Hippocampal formation (tissue), 2 donors: ENCODE measurements at places on chromosomes 2 and 18.
A peak's percentile ranks its signal among the peaks of the same experiment; 100 is the strongest.

DNA sequence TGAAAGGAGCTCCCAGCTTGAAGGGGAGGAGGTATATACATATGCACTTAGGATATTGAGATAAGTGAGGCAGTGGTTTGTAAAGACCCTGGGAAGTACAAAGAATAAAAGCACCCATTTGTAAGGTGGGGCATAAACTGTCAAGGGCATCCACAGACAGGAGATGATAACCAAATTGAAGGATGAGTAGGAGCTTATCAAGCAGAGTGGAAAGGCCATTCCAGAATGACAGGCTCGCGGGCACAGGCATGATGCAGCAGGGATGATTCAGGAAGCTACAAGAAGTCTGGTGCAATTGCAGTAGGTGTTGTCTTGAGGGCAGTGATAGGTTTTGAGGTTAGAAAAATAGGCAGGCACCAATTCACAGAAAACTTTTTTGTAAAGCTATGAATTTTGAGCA, 504.8 kb downstream of the PIK3C3 start:
- DNase-seq: no peak

GRCh38 chr2:202945497-202945896, 33.4 kb downstream of the CARF start:
- no peak for DNase-seq

DNA sequence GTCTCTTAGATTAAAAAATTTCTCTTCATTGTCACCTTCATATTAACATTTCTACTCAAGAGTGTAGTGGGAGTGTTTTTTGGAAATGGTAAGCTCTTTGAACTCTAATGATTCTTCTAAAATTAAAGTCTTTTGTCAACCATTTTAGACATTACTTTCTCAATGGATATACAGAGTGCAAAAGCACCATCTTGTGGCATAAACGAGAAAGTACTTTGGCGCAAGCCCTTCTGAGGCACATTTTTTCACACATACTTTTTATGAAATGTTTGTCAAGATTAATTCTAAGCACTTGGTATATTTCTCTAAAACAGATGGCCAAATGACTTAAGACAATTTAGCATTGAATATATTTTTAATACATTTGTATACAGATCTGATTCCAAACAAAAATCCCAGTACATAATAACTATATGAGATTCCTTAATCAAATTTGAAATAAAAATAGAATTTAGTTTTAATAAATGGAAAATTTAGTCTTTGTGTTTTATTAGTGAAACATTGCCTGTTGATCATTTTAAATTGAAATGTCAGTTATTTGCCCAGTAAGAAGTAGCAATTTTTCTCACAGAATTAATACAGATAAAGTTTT, 63.3 kb upstream of the GALNT5 start:
- peak; percentile 62 for DNase-seq

GRCh38 chr18:30684825-30685481, 357.6 kb downstream of the DSC3 start:
- DNase-seq: no peak

DNA sequence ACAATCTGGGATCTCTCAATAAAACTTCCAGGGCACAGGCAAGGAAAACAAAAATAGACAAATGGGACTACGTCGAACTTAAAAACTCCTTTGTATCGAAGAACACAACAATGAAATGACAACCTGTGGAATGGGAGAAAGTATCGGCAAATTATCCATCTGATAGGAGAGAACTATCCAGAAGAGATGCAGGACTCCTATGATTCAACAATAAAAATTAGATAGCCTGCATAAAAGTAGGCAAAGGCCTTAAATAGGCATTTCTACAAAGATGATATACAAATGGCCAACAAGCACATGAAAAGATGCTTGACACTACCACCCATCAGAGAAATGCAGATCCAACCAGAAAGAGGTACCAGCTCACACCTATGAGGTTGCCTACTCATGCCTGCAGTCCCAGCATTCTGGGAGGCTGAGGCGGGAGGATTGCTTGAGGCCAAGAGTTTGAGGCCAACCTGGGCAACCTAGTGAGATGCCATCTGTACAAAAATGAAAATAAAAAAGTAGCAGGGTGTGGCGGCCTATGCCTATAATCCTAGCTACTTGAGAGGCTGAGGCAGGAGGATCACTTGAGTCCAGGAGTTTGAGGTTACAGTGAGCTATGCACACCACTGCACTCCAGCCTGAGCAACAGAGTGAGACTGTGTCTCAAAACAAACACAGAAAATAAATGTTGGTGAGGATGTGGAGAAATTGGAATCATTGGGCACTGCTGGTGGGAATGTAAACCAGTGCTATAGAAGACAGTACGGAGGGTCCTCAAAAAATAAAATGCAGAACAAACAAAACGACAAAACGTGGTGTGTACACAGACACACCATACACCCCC, 21.6 kb downstream of the TWIST2 start:
- DNase-seq: no peak

DNA sequence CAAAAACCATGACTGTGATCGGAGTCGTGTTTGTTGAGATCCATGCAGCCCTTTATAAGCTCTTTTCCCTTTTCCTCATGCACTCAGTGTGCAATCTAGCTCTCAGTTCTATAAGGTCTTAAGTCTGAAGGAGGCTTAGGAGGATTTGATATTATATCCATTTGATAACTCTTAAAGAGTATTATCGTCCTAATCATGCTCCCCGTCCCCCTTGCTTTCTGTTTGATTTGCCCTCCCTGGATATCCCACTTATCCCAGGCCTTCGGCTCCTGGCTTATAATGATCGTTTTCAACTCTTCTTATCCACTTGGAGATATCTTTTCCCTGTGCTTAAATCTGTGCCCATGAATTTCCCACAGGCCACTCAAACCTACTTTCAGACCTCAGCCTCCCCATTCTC, 1917.7 kb upstream of the PIK3C3 start:
- no peak for DNase-seq

- DNase-seq: no peak
Measured at GRCh38 chr2:208627110-208627884, 220.7 kb downstream of the PTH2R start.

GRCh38 chr2:30213907-30214463, 17.3 kb upstream of the LBH start:
- DNase-seq: no peak

- no peak for DNase-seq
Measured at GRCh38 chr2:23363831-23364230, 21.1 kb upstream of the KLHL29 start.

DNA sequence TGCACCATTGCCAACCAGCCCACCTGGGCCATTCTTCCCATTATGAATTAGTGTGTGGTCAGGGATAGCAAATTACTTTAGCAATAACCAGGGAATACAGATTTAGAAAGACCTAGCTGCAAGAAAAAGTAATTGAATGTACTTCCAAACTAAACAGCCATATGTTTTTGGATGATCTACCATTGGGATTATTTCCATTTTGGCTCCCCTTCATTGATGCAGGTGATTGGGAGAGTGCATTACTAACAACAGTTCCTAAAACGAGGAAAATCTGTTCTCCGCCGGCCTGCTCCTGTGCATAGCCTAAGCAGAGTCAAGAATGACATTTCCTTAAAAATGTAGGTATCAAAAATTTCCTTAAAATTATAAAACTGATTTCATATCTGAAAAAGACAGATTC, 58.5 kb downstream of the MAIP1 start:
- DNase-seq: no peak

GRCh38 chr18:78376046-78376445, 603.6 kb upstream of the SALL3 start:
- no peak for DNase-seq

DNA sequence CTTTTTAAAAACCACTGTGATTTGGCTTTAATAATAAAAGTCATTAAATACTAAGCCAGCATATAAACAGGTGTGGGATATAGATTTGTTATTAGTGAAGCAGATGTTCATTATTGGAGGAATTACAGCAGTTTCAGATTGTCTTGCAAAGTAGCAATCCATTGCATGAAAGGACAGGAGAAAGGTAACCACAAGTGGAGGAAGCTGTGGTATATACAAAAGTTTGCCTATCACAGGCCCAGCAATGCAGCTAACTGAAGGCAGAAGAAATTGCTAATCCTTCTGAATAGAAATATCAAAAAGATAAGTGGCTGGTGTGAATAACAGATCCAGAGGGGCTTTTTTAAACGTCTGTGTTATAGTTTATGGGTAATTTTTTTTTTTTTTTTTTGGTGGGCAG, 199.4 kb downstream of the ZNF385B start:
- no peak for DNase-seq

DNA sequence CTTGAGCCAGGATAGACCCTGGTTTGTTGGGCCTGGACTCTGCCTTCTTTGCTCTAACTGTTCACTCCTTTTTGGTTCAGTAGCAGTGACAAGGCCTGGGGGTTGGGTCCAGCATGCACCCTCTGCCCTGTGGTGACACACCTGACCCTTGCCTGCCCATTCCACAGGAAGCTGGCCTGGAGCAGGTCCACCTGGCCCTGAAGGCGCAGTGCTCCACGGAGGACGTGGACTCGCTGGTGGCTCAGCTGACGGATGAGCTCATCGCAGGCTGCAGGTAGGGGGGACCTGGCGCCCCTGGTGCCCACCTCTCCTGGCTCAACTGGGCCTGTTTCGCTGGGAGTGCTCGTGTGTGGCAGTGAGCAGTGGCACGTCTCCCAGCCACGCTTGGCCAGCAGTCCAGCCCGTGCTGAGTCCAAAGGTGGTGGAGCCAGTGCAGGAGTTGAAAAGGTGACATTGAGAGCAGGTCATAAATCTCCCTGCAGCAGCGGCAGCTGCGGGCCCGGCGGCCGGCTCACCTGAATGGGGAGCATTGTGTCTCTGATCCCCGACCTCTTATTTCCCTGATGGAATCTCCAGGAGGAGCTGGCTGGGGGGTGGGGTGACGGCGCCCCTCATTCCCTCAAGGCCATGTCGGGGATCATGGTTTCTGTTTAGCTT, 102.6 kb downstream of the DYSF start:
- no peak for DNase-seq

GRCh38 chr2:174846941-174847938, 83.0 kb upstream of the CHRNA1 start:
- peak; percentile 81 for DNase-seq

DNA sequence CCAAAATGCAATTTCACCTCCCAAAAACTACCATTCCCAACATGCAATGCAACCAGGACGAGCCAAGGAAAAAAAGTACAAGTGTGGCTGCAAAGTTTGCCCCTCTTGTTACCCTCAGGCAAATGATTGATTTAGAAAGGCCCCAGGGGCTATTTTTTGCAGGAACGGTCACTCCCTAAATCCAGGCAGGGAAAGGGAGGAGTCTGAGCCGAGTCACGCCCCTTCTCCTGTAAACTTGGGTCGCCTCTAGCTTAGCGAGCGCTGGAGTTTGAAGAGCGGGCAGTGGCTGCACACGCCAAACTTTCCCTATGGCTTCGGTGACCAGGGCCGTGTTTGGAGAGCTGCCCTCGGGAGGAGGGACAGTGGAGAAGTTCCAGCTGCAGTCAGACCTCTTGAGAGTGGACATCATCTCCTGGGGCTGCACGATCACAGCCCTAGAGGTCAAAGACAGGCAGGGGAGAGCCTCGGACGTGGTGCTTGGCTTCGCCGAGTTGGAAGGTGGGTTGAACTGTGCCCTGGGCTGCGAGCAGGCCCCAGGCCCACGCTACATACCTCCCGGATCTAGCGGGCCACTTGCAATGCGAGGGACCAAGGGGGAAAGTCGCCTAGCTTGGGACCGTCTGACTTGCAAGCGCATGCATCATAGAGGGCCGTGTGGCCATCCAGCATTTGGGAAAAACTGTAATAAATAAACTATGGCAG, at the start of gene GALM:
GALM (plus strand) TSS at position 261 of the 702 bp plus-strand sequence; CDS start at position 309, 48 bp downstream.
- peak; percentile 37 for DNase-seq

DNA sequence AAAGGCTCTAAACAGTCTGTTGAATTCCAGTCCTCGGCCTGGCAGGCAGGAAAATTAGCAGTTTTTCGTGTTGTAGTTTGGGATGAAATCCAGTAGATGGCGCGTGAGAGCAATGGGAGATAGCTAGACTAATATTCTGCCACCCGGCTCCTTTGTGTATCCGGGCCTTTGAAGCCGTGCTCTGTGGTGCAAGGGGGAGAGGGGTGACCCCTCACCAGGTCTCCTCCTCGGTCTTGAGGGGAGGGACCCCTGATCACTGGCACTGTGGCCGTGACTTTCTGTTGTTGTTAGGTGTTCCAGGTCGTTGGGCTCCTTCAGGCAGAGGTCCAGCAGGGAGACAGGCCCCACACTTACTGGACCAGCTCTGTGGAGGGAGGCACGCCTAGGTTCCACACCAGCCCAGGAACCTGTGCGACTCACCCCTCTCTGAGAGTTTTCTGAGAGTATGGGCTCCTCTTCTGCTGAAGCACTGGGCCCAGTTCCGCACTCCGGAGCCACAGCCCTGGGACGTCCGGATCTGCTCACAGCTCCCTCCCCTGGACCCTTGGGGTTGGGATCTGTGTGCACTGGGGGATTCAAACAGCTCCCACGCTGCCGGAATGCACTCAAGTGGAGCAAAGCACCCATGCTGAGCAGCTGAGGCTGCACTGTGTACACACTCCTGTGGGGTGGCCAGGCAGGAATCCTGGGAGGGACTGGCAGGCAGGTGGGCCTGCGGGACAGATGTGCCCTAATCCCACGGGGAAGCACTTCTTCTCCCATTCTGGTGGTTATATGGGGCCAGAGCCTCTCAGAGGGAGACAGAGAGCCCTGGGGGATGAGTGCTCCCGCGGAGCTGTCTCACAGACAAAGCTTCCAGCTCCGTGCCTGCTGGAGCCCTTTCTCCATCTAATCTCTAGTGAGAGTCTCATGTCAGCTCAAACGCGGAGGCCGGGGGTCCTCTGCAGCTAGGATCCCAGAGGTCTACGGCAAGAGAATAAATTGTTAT, 8.8 kb downstream of the GKN2 start:
- DNase-seq: peak; percentile 34

DNA sequence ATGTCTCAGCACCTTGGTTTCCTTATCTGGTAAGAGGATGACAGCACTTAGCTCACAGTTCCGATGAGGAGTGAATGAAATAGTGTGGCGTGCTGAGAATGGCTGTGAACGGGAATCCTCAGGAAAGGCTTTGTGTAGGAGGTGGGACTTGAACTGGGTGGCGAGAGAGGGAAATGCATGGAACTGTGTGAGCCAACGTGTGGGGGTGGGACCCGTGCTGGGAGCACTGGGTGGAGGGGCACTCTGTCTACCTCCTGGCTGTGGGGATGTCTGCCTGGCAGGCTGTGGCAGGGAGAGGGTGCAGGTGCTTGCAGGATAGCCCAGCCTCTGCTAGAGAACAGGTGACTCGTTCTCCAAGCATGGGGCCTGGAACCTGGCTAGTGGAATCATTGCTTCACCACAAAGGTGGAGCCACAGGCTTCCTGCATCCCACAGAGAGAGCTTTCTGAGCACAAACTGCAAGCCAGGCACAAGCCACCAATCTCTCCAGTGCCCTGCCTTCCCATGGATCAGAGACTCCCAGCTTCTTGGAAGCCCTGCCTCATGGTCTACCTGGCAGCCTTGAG, 145.2 kb downstream of the CELF4 start:
- DNase-seq: no peak
